ENCODE measurements at places on chromosomes 3 and 15.
A peak's percentile ranks its signal among the peaks of the same experiment; 100 is the strongest.

GRCh38 chr3:186648851-186649250, 8.7 kb downstream of the FETUB start:
- DNase-seq: no peak

DNA sequence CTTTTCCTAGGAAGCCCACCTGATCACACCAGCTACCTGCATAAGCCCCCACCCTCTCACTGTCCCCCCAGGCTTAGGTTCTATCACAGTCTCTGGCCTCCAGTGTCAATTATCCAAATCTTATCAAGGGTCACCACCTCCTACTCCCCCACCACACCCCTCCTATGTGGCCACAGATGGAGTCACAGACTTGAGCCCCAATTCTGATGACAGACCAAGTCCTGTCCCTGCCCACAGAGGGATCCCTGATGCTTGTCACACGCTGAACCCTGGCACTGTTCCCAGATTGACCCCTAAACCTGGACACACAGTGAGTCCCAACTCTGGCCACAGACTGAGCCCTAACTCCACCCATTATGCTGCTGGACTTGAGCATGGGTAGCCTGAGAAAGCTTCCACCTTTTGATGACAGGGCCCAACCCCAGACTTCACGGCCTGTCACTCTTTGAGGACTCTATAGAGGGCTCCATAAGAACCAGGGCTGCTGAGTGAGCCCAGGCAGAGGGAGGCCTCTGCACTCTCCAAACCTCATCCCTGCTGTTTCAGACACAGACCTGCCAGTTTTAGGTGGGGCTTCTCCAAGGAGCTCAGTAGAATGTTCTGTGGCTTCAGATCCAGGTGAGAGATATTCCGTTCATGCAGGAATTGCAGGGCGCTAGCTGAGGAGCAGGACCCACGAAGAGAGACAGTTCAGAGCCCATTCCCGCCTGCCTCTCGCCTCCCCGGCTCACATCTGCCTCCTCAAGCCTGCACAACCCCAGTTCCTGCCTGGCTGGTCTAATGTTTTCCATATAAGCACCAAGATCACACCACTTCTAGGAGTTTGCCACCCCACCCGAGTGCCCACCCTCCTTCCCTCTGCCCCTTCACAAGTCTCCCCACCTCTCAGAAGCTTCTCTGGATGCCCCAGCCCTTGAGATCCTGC, 1.8 kb downstream of the ULK3 start:
- no peak for DNase-seq

DNA sequence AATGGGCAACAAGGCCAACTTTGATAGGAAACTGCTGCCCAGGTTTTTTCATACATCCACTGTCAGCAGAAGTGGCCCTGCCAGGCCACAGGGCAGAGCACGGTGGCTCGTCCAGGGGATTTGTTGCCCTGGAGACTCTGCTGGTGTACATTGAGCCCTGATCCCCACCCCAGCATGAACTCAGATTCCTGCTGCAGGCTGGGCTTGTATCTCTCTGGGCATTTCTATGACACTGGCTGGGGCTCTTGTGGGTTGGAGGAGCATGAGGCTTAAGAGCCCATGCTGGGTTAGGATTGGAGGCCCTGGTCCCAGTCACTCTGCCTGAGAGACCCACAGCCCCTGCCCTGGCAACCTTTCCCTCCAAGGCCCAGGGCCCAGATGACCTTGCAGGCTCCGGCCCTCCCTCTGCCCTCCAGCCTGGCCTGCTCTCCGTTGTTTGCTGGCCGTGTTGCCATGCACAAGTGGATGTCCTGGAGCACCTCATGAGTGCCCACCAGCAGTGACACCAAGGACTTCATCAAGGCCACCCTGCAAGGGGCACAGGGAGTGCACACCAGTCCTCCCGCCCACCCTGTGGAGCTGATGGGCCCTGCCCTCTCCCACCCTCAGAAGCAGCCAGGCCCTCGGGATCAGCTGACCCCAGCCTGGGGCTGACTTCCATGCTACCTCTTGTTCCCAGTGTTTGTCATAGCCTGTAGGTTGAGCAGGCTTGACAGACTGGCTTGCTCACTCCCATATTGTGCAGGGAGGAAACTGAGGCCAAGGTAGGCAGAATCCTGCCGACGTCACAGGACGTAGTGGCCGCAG, 58.2 kb downstream of the ZNF445 start:
- no peak for DNase-seq

GRCh38 chr3:138469874-138470273, 35.5 kb downstream of the ESYT3 start:
- DNase-seq: no peak

DNA sequence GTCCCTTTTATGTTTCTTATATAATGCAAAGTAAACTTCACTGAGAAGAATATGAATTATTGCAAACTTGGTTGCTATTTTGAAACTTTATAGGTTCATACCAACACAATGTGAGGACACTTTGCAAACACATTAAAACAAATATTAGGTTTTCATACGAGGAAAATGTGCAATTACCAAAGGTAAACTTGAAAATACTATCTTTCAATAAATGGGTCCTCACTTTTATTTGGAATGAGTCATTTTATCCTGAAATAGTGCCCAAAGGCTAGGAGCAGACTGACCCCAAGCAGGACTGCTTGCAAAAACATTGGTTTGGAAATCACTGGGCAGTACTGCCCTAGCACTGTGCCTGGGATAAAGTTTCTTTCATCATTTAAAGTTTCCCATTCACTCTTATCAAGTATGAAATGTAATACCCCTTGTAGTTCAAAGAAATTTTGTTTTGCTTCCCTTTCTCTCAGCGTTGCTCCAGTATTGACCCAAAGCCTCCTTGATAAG, 396.5 kb downstream of the EPHA3 start:
- DNase-seq: no peak

DNA sequence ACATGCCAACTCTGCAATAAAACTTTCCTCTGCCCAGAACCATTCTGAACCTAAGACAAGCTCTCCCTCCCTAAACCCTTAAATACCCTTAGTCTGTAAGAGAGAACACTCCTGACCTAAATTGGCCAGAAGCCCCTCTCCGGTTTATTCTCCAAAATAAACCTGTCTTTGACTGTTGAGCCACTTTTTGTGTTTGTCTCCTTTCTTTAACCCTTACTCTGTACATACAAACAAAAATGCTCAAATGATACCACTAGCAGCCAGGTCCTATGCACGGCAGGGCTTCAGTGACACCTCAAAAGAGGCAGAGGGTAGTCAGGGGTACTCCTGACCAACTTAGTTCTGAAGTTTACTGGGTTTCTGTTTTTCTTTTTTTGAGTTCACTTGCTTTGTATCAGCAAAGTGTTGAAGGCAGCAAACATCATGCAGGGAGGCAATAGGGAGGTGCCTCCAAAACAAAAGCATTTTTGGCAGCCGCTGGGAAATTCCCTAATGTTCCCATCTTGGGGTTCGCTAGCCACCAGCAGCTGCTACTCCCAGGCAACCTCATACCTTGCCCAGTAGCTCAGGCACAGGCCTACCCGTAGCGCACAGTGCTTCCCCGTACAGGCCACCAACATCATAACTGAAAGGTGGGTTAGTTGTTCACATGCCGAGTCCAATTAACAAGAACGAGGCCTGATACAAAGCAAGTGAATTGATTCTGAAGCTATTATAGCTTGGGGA, 62.9 kb upstream of the GCNT3 start:
- DNase-seq: no peak

GRCh38 chr15:85312486-85312885, 67.9 kb upstream of the AKAP13 start:
- DNase-seq: no peak

DNA sequence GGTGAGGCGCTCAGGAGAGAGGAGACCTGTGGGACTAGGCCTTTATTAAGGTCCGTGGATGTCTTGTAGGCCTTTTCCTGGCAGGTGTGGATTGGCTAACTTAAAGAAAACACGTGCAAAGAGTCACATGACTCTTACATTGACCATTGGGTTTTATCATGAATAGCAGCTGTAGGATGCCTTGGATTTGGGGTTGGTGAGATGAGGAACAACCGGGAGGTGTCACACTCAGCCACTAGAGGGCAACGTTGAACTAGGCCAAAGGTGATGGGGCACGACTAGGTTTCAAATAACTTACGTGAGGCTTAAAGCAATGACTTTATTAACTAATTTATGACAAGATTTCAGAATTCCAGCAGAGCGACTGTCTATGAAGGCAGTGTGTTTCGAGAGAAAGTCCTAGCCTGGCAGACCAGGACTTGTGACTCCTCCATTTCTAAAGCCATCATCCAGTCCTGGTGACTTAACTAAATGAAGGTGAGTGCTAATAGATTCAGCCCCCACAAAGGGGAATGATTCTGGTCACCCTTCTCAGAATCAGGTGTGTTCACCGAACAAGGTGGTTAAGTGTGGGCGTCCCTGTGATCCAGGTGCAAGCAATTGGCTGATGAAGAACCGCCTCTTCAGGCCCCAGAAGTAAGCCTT, 345.6 kb downstream of the MCTP2 start:
- DNase-seq: no peak

DNA sequence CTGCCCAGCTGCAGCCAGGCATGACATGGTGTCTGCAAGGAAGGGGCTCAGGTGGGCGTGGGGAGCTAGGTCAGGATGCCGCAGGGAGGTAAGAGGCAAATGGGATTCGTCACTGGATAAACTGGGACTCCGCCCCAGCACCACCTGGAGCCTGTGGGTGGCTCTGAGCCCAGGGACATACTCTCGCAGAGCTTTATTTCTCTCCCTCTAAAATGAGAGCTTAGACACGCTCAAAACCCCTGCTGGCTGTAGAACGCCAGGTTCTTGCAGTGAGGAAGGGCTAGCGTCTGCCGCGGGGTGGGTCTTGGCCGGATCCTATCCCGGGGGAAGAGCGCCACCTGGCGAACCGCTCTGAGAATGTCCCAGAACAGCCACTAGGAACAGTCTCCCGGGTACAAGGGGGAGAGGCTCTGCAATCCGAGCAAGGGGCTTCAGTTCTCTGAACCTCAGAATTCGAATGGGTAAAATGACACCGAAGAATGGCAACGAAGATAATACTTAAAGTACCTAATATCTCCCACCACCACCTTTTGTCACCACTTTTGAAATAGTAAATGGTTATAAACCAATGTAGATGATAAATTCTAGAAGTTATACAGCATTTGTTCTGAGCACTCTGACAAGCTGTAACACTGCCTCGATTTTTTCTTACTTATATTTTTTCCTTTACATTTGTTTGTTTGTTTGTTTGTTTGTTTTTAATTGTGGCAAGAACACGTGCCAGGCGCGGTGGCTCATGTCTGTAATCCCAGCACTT, 53.2 kb upstream of the SRGAP3 start:
- DNase-seq: peak; percentile 42

DNA sequence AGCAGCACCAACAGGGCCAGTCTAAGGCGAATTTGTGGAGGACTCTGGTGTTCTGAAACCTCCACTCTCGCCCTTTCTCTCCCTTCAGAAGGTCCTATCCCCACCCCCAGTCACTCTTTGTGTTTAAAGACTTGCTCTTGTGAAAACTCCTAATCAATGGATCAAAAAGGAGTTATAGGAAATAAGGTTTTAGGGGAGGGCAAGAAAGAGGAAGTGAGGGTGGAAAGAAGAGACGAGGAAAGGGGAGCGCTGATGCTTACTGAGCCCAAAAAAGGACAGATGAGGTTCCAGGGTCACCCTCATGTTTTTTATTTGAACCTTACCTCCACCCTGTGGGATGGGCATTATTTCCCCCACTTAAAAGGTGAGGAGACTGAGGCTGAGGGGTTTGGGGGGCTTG, 70.0 kb upstream of the SLC6A11 start:
- DNase-seq: no peak

DNA sequence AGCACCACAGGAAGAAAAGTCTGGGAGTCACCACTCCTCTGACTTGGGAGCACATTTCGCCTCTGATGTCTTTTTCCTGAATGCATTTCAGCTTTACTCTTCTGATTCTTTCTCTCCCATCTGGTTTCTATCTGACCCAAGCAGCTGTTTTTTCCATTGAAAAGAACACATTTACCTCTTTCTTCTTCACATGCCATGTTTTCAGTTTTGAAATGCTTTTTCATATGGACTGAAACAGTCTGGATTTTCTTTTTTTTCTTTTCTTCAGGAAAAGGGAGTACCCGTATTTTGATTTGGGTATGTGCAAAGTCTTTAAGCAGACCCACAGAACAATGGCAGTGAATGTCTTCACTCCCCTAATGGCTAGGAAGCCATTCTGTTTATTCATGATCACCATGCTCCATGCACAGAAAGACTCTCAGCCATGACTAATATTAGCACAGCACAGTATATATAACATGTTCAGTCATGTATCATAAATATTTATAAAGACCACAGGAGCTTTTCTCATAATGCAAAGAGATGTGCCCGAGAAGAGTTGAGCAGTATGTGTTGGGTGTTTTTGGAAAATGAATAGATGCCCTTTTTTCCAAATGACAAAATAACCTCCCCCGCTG, 82.7 kb upstream of the LRIG1 start:
- no peak for DNase-seq

- DNase-seq: peak; percentile 72
Measured at GRCh38 chr3:4977001-4977852, 2.0 kb upstream of the BHLHE40 start.

DNA sequence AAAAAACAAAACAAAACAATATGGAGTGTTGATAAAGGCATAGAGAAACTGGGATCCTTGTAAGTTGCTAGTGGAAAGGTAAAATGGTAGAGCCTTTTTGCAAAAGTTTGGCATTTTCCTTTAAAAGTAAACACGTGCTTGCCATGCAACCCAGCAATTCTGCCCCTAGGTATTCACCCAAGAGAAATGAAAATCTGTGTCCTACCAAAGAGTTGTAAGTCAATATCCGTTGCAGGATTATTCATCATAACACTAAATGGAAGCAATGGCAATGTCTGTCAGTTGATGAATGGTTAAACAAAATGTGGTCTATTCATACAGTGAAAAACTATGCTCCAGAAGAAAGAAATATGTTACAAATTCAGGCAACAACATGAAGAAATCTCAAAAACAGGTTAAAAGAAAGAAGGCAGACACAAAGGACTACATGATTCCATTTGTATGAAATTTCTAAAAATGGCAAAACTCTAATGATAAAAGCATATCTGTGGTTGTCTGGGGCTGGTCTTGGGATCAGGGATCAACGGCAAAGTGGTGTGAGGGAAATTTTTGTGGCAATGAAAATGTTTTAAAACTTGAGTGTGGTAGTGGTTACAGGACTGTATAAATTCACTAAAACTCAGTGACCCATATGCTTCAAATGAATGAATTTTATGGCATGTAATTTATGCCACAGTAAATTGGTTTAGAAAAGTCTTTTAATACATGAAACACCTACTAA, 229.6 kb downstream of the OPA1 start:
- no peak for DNase-seq

- no peak for DNase-seq
Measured at GRCh38 chr3:49341996-49342395, 2.1 kb upstream of the USP4 start.

DNA sequence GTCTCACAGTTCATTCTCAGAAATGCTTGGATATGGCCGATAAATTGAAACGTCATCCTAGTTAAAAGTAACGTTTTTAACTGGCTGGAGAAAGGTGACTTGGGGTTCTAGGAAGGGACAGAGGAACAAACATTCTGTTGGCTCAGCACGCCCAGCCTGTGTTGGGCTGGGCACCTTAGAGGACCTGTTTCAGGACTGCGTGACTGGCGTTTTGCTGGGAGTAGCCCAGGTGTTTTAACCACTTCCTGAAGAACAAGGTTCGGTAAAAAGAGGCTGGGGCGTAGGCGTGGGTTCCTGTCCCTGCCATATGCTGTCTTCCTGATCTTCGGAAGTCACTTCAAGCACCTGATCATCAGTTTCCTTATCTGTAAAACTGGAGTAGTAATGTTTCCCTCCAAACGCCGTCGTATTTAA, 1.1 kb upstream of the TLNRD1 start:
- no peak for DNase-seq

All from bone marrow (tissue), 2 donors.